Activated naive CD4-positive, alpha-beta T cell treated with anti-CD3 and anti-CD28 coated beads for 36 hours (primary cell): ENCODE measurements at places on chromosomes 3 and 15. TPM values are rescaled to one million over a fixed set of nuclear protein-coding genes. Genes with fewer than 3 reads are reported as not detected.

The NR1I2 gene
- total RNA-seq, result 0.89 TPM

DNA sequence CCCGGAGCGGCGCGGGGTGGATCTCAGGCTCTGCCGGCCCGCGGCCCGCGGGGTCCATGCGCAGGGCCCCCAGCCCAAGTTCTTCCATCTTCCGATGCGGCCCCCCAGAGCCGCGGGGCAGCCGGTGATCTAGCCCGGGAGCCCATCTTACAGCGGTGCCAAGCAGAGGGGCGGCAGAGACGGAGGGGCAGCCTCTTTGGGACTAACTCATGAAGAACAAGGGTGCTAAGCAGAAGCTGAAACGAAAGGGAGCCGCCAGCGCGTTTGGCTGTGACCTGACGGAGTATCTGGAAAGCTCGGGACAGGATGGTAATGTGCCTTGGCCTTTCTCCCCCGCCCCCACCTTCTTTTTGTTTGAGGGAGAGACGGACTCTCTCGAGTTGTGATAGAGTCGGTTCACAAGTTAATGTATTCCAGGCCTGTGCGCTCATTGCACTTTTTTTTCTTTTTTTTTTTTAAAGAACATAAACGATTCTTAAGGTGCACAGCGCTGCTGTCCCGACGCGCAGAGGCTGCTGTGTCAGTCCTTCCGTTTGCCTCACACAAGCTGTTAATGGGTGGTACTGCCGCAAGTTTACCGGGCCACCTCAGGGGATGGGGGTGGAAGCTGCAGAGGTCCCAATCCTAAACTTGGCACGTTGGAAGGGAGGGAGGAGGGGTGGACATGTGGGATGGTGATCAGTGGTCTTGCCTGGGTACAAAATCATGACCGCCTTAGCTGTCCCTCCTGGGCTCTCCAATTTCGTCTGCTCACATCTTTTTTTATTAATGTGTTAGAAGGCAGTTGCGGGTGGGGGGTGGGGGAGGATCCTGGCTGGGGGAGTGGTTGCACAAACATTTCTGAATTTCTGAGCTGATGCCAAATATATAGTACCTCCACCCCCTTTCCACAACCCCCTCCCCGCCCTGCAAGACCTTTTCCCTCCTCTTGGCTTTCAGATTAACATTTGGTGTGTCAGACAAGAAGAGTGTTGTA, 801 bp downstream of the ARHGAP31 start:
- H3K4me3 ChIP-seq, result peak overlapping the region; percentile 82
- DNase-seq, result peak; percentile 66
- H3K4me1 ChIP-seq, result peaks cover 38% of the 10 kb centered on the region
- no peaks in the 10 kb centered on the region for H3K27me3 ChIP-seq
- H3K36me3 ChIP-seq, result peaks cover 5% of the 10 kb centered on the region
- H3K27ac ChIP-seq, result peak overlapping the region; percentile 92

The TASOR gene
- total RNA-seq, result 39.8 TPM

The LRRIQ4 gene
- total RNA-seq, result 0.12 TPM

DNA sequence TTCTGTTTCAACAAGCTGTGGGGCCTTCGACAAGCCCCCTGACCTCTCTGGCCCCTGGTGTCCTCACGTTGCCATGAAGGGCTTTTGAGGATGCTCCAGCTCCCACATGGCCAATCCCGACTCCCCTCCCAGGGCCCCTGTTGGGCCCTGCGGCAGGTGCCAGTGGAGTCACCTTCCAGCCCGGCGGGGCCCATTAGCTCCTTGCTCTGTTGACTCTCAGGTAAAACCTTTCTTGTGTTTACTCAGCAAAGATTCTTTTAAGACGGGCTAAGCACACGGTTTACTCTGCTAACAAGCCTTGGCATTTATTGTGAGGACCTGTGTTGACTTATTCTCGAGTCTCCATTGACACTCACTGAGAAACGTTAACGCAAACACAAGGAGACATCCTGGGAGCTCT, 15.0 kb downstream of the RPLP1 start:
- no peak for DNase-seq
- H3K27ac ChIP-seq, result no peak overlapping the region
- no peaks in the 10 kb centered on the region for H3K36me3 ChIP-seq
- H3K4me3 ChIP-seq, result no peak overlapping the region
- H3K4me1 ChIP-seq, result peaks cover 27% of the 10 kb centered on the region
